NCI-H1048 (cell line): ENCODE measurements at places on chromosomes 6 and 20.

DNA sequence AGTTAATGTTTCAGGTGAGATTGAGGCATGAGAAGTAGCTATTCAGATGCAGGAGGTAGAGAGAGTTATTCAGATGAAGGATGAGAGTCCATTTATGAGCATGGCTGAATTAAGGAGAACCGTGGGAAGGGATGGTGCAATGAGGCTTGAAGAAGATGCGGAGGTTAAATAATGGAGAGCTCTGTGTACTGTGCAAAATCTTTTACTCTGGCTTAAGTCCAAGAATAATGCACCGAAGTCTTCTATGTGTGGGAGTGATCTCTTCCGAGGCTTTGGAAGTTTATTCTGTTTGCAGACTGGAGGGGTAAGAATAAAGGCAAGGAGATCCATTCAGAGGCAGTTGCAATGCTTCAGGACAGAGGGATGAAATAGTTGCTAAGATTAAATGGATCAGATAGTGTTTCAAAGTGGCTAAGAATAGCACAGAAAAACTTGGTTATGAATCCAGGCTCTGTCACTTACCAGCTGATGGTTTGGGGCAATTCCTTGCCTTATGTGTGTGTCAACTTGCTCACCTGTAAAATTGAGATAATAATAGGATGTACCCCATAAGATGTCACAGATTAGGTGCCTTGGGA is 467.1 kb downstream of the HDGFL1 start:
- no peak for DNase-seq

DNA sequence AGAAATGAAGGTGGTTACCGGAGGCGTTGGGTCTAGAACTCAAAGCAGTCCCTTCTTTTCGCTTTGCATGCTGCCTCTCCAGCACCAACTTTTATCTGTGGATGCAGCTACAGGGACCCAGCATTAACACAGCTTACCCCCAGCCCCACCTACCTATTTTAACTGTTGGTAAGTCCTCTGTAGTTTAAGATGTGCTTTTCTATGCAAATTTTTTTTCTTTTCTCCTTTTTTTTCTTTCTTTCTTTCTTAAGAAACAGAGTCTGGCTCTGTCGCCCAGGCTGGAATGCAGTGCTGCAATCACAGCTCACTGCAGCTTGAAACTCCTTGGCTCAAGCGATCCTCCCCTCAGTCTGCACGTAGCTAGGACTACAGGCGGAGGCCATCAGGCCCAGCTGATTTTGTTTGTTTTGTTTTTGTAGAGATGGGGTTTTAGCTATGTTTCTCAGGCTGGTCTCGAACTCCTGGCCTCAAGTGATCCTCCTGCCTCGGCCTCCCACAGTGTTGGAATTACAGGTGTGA is 6.5 kb upstream of the USP45 start:
- no peak for DNase-seq

DNA sequence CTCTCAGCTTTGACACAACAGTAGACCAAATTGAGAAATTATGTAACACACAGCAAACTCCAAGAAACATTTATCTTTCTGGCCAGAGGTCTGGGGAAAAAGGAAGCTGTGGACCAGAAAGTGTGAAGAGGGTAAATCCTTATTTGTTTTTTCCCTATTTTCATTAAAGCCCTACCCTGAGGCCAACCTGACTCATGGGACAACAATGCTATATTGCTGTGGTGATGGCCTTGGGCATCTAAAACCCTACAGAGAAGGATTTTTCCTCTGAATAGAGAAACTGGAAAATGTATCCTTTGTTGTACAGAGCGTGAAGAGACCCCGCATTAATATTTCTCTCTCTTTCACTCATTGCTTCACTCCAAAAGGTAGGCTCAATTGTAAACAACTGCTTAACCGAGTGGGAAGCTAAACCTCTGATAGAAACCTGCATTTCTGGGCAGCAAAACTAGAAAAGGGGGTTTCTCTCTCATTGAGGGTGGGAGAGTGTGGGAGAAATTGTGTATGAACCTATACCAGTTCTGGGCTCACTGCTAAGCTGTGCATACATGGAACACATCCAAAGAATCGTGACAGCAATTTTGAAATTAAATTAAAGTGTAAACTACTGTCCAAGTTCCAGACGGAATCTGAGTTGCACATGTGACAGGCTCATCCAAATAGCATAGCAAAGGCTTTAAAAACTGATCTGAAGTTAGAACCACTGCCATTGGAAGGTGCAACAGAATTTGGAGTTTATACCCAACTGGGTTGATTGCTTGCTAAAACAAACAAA is 175.5 kb downstream of the CLVS2 start:
- DNase-seq = no peak

GRCh38 chr6:43989581-43990146 is 137.6 kb downstream of the MRPL14 start:
- DNase-seq = no peak

DNA sequence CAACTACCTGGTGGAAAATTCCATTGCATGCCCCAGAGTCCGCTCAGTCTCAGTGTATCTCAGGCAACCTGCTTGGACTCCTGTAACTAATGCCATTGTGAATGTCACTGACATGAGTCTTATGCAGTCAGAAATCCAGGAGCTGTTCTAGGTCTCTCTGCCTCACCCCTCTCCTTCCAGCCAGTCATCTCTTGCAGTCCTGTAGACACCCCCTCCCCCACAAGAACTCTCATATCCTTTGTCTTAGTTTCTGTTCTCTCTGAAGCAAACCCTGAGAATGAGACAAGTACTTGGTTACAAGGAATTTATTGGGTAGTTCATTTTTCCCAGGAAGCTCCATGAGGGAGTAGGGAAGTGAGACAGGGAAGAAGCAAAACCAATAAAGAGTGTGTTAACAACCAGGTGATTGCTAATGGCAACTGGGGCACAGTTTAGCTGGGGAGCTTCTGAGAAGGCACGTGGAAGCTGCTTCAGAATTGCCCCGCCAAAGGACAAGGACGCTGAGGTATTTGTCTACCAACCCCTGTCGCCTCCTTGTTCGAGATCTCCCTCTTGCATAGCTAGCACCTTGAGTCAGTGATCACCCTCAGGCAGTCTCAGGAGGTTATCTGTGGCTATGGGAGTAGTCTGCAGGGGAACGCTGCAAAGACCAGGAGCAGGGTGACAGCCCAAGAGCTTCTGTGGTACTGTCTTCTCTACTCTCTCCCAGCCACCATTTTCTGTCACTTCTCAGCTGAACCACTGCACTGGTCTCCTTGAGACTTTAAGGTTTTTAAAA is 911.4 kb upstream of the FLRT3 start:
- no peak for DNase-seq

DNA sequence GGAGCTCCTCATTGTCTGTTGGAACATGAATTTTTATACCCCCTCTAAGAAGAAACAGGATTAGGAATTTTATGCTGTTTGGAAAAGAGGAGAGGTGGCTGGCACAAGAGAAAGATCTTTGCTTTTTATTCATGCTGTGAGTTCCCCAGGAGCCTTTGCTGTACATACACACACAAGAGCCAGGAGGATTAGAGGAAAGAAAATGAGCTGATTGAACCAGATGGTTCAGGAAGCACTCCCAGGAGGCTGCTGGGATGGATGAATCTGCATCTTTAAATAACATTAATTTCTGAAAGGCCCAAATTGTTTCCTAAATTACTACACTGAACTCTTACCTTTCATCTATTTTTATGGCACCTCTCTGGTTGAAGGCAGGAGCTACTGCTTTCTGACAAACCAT is 20.1 kb upstream of the TCP11 start:
- DNase-seq = no peak

DNA sequence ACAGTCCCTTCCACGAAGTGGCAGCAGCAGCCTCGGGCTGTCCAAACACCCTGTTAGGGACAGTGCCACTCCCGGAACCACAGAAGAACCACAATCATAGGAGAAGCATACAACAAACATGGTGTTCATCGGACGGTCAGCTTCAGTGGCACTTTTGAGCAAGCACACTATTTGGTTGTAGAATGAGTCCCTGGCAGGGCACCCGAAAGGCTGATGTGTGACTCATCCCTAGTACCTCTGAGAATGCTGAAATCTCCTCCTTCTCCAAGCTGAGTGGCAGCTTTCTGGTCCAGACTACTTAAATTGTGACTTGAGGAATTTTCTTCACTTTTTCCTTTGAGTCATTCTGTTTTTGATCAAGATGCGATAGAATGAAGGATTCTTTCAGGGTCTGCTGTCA is 282.5 kb downstream of the ESR1 start:
- DNase-seq = no peak

GRCh38 chr6:149318581-149319286 is 1.2 kb downstream of the TAB2 start:
- DNase-seq = no peak

DNA sequence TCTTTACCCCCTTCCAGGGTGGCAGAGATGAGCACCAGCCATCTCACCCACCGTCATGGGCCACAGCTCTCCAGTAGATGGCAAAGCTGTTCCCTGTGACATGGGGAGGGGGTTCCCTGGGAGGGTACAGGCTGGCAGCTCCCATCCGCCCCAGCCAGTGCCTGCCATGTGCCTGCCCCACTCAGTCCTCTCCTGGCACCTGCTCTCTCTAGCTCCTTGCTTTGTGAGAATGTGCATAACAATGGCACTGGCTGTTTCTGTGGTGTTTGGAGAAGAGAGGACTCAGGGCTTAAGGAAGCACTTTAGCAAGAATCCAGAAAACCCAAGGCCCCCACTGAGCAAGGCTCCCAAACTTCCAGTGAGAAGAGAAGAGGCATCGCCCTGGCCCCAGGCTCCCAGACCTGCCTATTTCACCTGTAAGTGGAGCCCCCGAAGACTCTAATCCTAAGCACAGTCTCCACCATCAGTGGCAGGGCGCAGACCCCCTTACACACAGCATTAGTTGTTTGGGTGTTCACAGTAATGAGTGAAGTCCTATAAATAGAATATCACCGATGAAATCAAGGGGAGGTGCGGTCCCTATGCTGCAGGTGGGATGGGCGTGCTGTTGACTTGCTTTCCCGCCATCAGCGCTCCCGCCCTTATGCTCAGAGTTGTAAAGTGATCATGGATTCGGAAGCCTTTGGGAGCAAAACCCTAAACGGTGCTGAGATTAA is 110.2 kb downstream of the AGPAT4 start:
- no peak for DNase-seq

GRCh38 chr20:62298577-62299249 is 4.1 kb upstream of the ADRM1 start:
- no peak for DNase-seq

- DNase-seq = no peak
Measured at GRCh38 chr6:110525001-110525400, 48.6 kb upstream of the SLC22A16 start.

- no peak for DNase-seq
Measured at GRCh38 chr6:85273870-85274269, 176.0 kb upstream of the NT5E start.

DNA sequence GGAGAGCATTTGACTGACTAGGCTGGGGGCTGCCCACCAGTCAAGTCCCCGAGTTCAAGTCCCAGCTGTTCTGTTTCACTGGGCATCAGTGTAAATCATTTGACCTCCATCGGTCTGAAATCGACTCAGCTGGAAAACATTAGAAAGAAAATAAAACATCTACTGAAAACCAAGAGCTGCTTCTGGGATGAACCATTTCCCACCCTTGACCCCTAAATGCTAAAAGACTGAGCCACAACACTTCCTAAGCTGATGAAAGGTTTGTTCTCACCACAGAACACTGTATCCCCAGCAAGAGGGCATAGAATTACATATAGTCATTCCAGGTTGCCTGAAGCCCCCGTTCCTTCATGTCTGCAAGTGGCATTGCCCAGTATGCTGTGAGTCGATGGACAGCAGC is 237.0 kb upstream of the TAB2 start:
- no peak for DNase-seq

DNA sequence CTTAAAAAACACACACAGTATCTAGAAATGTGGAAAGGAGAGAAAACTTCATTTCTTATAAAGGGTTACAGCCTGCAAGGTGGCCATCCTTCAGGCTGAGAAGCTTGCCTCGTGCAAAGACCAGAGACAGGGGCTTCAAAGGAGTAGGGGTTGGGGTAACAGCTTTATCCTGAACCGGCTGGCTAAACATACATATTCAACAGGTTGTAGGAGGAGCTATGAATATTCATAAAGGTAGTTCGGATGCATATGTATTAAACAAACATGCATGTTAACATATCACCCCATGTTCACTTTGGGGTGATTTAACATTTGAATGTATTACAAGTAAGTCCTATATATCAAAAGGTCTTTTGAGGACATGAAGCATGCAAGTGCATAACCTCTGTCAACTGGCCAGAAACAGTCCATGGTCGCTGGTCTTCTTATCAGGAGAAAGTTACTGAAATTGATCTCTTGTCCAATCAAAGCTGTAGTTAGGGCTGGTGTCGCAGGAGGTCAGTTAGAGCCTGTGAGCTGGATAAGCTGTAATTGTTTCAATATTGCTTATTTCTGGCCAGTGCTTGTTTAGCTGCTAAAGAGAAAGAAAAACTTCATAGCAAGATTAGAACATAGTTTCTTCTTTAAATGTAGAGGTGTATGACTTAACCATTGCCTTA is 2.3 kb upstream of the STMND1 start:
- no peak for DNase-seq

DNA sequence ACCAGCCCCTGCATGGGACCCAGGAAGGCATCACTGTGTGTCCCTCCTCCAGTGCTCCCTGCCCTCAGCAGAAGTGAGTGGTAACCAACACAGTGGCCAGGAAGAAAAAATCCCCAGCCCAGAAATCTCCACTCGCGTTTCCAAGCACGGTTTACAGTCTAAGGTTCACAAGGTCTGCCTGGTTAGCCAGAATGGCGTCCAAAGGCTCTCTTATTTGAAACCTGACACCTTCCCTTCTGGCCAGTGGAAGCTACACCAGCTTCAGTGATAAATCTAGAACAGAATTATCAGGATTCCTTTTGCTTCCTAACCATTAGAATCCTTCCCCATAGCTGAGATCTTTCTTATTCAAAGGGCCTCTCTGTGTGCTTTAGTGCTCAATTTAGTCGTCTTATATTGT is 9.2 kb downstream of the LY86 start:
- no peak for DNase-seq
